NCI-H774 (cell line): ENCODE measurements at places on chromosomes 7 and 10.

DNA sequence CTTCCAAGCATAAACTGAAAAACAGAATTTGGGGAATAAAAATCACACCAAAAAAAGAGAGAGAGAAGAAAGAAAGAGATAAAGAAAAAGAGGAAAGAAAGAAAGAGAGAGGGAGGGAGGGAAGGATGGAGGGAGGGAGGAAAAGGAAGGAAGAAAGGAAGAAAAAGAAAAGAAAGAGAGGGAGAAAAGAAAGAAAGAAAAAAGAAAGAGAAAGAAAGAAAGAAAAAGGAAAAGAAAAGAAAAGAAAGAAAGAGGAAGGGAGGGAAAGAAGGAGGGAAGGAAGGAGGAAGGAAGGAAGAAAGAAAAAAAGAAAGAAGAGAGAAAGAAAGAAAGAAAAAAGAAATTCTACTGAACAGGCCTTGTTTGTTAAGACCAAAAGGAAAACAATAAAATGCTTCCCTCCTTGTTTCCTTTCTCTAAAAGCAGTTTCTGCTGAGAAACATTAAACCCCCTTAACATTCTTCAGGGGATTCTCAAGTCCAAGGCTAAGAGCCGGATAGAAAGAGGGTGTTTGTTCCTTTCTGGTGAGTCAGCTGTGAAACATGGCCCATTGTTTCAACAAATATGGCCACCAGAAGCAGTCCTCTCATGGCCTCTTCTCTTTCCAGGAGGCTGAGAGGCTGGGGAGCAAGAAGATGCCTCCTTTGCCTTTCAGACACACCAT, 46.9 kb upstream of the GPAM start:
- DNase-seq: no peak

GRCh38 chr7:33678569-33679335, 226.6 kb upstream of the BMPER start:
- no peak for DNase-seq

DNA sequence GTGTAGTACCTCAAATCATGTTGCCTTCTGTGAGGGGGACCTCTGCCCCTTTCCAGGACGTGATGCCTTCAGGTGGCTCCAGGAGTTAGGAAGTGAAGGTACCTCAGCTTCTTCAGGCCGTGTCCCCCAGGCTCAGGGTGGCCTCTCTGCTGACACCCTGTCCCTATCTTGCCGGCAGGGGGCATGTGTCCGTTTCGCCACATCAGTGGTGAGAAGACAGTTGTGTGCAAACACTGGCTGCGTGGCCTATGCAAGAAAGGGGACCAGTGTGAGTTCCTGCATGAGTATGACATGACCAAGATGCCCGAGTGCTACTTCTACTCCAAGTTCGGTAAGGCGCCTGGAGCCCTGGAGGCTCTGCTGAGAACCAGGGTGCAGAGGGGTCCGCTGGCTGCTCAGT, 9.2 kb downstream of the CPSF4 start:
- DNase-seq: no peak

DNA sequence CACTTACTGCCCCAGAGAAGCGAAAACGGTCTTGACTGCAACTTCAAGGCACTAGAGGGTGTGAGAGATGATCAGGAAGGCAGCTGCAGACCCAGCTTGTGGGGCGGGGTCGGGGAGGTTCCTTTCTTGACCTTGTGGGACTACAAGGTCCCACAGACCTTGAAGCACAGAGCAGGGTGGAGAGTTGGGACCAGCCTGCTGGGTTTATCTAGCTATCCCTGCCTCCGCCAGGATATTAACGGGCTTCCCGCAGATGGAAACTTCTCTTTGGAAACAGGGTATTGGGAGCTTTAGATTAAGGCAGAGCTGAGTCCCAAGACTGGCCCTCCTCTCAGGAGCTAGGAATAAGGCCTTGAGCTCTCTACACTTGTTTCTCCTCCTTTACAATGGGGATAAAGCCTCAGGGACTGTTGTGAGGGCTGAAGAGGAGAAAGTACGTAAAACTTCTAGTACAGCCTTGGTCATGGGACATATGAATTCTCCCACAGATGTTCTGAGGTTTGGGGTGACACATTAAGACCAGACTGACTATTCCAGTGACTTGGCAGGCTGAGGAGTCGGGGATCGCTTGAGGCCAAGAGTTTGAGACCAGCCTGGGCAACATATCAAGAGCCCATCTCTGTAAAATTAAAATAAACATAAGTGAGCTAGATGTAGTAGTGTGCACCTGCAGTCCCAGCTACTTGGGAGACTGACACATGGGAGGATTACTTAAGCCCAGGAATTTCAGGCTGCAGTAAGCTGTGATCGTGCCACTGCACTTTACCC, 153.2 kb downstream of the CDH23 start:
- no peak for DNase-seq

DNA sequence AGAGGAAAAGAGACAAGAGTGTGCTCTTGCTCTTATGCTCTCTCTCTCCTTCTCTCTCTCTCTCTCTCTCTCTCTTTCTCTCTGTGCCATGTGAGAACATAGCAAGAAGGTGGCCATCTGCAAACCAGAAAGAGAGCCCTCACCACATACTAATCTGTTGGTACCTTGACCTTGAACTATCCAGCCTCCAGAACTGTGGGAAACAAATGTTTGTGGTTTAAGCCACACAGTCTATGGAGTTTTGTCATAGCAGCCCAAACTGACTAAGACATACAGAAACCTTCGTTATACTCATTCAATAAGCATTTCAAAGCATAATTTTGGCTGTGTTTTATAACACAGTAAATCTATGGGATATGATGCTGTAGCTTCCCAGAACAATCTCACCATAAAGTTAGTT, 56.4 kb upstream of the PLPP4 start:
- DNase-seq: no peak
